ENCODE measurements at places on chromosomes 2 and 18.

- DNase-seq, result no peak
Measured at GRCh38 chr2:111143107-111143842, 22.6 kb downstream of the BCL2L11 start.

- DNase-seq, result no peak
Measured at GRCh38 chr2:128281852-128282245, 36.8 kb downstream of the HS6ST1 start.

GRCh38 chr18:9290156-9290555, 44.4 kb upstream of the TWSG1 start:
- DNase-seq, result no peak

DNA sequence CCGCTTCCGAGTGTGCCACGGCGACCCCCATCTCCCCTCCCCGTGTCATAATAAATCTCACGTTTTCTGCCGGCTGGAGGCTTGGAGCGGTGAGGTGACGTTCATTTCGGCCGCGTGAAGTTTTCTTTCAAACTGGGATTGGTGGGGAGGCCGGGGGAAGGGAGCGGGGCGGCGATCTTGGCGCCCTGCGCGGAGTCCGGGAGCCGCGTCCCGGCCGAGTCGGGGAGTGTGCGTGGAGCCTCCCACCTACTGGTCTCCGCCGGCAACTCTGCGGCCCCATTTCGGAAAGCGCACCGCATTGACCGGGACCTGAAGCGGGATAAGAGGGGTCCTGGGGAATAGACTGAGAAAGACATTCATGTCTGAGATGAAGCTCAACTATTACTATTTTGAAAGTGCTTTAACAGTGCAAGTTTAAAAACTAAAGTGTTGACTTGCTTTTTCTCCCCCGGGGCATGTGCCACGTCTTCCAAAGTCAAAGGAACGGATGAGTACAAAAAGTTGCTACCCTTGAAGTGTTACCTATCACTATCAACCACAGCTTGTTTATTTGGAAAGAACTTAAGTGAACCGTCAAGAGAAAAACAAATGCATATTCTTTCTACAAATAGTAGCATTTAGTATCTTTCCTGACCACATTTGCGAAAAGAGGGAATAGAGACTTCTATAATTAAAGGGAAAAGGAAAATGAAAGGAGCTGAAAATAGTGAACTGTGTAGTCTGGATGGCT, 818 bp upstream of the IKZF2 start:
- DNase-seq, result peak; percentile 56

- no peak for DNase-seq
Measured at GRCh38 chr2:120142528-120143219, 80.5 kb downstream of the TMEM185B start.

DNA sequence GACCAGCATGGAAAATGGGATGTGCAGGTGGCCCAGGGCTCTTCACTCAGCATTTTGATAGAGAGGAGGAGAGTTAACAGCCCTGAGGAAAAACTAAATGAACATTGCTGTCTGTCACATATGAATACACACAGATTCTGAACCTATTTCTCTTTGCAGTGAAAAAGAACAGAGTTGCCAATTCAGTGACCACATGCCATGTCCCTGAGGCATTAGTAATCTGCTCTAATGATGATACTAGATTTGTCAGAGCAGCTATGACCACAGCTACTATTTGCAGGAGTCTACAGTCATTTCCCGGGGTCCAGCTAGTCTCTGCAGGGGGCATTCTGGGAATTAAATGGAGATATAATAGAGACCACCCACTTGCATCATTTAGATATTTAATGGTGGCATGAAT, 267.6 kb downstream of the TMX3 start:
- no peak for DNase-seq

GRCh38 chr2:161427664-161428587, 11.8 kb downstream of the TBR1 start:
- no peak for DNase-seq

DNA sequence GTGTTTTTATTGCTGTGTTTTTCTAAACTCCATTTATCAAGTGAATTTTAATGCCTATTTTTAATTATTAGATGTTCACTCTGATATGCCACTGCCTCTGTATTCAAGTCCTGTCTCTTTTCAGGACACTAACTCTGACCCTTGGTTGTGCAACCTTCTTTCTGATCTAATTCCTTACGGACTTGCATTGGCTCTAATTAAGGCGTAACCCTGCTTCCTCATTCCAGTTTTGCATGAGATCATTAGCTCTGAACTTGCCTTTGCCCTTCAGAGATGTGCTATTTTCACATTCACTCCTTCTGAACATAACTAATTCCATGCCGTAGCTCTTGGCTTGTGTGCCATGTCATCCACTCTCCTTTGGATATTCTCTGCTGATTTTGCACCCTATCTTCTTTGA, 162.5 kb upstream of the TMEFF2 start:
- DNase-seq, result no peak

GRCh38 chr2:118094503-118094902, 6.2 kb downstream of the INSIG2 start:
- DNase-seq, result no peak

- DNase-seq, result no peak
Measured at GRCh38 chr2:222637067-222637466, 18.8 kb downstream of the FARSB start.

DNA sequence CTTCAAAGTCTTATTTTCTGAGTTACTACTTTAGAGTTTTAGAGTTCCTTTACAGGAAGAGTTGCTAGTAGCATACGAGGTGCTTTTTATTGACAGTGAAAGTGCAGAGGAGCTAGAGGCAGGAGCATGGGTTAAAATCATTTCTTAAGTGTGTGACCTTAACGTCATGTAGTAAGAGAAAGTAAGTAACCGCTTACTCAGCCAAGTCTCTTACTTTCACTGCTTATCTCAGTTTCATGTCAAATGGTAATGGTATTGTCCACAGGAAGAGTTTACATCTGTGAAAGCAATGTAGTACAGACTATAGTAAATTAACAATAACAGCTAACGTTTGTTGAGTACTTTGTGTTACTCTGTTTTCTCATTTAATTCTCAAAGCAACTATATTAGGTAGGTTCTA, 12.6 kb downstream of the NDUFAF7 start:
- no peak for DNase-seq

DNA sequence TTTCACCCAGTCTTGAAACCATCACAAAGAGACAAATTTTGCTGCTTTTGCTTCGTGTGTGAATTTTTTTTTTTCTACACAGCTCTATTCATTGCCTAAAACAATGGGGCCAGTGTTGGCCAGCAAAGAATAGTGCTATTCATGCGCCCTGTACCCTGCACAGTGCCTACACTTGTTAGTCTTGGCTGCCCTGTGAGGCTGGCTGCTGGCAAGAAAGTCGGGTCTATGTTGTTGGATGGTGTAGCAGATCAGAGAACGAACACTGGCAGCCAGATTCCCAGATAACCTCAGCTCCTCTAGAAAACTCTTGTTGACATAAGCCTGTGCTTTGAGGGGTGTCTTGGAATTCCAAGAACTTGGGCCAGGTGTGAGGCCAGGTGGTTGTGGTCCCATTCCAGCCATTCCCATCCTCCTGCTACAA, 455.7 kb upstream of the TCF4 start:
- DNase-seq, result no peak

DNA sequence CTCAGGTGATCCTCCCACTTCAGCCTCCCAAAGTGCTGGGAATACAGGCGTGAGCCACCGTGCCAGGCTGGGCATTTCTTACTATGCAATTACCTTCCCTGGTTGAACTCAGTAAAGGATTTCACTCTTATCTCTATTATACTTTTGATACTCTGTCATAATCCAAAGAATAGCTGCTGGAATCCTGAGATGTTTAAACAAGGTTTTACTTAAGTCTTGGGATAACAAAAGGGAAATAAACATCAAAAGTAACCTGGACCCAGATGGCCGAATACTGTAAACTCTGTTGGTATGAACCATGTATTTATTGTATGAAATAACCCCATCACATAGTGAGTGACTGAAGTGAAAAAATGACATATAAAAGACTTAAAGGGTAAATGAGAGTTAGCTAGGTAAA, 11.9 kb upstream of the DLX2 start:
- no peak for DNase-seq

- no peak for DNase-seq
Measured at GRCh38 chr2:105072039-105072438, 34.2 kb downstream of the MRPS9 start.

- no peak for DNase-seq
Measured at GRCh38 chr2:43524177-43524965, 71.5 kb downstream of the THADA start.

DNA sequence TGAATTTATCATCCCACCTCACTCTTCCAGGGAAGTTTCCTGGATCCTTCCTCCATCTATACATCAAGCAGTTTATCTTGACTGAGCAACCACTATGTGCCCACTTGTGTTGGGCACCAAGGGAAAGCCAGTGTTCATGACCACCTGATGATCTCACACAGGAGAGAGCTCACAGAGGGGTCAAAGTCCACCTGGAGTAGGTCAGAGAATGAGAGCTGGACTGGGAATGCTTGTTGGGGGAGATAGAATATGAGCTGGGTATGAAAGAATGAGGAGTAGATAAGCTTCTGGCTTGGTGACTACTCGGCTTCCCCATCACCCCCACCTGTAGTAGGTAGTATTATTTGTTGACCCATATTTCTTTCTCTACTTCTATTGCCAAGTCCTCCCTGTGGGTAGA, 72.2 kb upstream of the CYRIA start:
- DNase-seq, result no peak

DNA sequence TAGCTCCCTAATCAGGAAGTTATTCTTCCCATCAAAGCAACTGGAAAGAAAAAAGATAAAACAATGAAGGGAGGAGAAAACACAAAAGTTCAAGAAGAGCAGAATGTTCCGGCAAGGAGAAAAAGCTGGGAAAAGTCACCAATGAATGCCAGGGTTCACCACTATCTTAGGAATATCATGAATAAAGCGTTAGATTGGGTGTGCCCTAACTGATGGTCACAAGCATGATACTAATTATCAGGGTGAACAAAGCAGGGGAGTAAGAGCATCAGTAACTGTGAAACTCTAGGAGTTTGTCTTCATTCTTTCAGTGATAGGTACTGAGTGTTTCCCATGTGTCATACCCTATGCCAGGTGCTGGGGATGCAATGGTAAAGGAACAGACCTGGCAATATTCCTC, 115.5 kb downstream of the ABCA12 start:
- DNase-seq, result no peak

DNA sequence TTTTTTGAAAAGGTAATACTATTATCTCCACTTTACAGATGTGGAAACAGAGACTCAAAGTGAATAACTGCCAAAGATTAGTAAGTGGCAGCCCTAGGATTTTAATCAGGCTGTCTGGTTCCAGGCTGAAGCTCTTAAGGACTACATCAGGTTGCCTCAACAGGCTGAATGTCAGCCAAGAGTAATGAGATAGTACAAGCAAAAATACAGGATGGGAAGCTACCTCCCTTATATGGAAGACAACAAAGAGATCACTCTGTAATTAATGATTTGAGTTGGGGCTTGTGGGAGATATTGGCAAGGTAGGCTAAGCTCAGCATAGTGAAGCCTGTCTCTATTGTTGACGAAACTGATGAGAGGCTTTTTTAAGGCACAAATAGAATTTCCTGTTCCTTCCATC, 323.1 kb downstream of the KCNJ3 start:
- DNase-seq, result no peak

DNA sequence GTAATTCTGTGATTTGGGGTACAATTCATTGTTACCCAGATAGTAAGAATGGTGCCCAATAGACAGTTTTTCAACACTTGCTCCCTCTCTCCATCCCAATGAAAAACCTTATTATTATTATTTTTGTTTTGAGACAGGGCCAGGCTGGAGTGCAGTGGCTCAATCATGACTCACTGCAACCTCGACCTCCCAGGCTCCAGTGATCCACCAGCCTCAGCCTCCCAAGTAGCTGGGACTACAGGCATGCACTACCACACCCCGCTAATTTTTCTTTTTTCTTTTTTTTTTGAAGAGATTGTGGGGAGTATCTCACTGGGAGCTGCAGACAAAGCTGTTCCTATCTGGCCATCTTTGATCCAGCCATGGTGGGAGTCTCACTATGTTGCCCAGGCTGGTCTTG, 7.2 kb downstream of the TGFA start:
- no peak for DNase-seq

DNA sequence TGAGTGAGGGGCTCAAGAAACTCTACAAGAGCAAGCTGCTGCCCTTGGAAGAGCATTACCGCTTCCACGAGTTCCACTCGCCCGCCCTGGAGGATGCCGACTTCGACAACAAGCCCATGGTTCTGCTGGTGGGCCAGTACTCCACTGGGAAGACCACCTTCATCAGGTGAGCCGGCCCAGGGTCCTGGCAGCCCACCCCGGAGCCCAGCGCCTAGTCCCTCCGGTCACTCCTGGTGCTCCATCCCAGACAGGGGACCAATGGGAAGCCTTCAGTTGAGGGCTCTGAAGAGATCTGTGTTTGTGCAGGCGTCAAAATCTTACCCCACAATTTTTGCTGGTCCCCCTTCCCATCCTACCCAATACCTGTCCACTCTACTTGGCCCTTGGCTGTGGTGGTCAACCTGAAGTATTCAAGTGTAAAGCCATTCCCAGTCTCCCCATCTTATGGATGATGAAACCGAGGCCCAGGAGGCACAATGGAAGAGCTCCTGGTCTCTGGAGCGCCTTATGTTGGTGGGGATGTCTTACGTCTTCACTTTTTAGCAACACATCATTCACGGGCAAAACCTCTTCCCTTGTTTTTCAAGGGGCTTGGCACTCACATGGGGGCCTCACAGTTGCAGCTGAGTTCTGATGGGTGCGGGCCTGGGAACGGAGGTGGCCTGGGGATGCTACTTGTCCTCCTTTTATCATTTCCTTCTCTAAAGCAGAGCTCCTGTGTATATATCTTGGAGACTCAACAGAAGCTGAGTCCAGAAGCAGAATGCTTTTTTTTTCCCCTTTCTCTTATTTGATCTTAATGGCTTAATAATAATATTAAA, 941 bp downstream of the EHD3 start:
- no peak for DNase-seq

DNA sequence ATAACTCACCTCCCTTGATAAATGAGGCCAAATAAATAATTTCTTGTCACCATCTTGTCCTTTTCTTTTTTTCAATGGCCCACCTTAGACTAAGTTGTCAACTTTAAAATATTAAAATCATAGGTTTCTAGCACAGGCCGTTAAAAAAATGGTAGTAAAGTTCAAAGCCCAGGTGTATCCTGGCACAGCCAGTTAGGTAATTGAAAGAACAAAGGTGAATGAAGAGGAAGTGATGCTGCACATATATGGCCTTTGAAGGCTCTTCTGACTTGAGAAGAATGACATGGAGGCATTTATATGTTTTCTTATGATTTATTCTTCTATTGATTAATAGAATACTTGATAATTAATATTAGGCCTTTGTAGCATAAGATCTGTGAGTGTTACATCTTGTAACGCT, 208.7 kb downstream of the PTPRM start:
- DNase-seq, result no peak

GRCh38 chr2:133124446-133124845, 443.8 kb downstream of the NCKAP5 start:
- DNase-seq, result no peak
